ENCODE measurements at places on chromosomes 2 and 18. TPM values are rescaled to one million over a fixed set of nuclear protein-coding genes. Genes with fewer than 3 reads are reported as not detected.

Gene RAB31
- total RNA-seq, result 29.7 TPM

DNA sequence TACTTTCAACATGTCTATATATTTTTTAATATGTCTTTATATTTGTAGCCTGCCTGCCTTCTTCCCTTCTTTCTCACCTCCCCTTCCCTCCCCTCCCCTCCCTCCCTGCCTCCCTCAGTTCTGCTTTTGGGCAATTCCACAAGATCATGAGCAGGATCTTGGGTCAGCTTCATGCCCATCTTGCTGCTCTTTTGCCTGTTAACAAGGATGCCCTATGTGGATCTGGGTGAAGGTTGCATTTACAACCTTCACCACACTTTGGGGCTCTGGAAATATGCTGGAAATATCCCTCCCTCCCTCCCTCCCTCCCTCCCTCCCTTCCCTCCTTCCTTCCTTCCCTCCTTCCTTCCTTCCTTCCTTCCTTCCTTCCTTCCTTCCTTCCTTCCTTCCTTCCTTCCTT, 334.1 kb upstream of the FAM98A start:
- no peak for DNase-seq

DNA sequence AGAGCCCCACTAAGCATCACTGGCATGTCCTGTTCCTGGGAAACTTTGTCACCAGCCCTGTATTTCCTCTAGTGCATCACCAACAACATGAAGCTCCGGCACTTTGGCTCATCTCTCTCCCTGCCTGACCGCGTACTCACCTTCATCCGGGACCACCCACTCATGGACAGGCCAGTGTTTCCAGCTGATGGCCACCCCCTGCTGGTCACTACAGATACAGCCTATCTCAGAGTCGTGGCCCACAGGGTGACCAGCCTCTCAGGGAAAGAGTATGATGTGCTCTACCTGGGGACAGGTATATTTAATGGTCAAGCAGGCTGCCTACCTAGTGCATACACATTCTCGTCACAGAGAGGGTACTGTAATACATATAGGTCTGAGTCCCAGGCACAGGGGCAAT, 21.0 kb downstream of the SEMA4F start:
- DNase-seq, result peak; percentile 44

DNA sequence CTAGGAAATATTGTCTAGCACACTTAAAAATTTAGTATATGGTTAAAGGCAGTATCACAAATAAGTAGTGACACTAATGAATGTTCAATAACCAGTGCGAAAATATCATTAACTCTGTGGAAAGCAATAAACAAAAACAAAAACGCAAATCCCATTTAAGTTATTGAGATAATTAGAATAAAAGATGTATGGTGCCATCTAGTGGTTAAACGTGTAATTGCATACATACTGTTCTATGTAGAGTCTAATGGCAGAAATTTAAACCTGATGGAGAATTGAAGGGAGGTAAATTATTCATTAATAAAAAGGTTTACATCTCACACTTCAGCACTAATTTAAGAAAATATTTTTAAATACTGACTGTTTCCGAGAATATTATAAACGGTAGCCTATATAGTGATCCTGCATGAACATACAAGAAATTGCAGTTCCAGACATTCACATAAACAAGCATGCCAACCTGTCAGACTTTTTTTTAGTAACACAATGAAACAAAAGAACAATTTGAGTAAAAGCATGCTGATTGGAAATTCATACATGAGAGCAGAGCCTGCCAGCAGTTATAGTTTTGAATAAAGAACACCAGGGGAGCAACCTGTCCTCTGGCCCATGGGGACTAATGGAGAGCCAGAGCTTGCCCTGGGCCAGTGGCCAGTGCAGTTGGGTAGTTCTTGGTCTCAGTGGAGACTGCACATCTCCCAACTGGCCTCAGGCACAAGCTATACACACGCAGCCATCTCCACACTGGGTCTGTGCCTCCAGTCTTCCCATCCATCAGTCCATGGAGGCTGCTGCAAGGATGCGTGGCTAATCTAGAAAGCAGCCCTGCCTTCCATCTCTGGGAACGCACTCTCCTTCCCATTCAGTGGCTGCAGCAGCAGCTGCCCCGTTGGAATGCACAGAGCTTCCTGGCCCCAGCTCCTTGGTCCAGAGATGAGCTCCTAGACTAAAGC, 28.0 kb downstream of the GCG start:
- DNase-seq, result peak; percentile 47

DNA sequence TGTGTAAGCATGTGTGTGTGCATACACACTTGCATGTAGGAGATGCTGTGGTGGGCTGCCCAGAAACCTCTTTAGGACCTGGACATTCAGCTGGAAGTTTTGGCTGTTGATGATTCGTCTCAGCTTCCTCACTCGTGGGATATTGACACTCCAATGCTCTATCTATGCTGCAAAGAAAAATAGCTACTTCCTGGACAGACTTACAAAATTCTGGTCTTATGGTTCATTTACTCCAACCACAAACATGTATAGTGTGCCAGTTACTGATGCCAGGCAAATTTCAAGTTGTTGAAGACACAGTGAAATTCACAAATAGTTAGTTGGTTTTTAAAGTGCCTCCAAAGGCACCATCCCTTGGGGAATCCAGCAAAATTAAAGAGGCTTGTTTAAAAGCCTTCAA, 882.6 kb downstream of the CPS1 start:
- no peak for DNase-seq

Measured in H7 (cell line).